GF-D8 (cell line): ENCODE measurements at places on chromosomes 12 and 14.
A peak's percentile ranks its signal among the peaks of the same experiment; 100 is the strongest.

DNA sequence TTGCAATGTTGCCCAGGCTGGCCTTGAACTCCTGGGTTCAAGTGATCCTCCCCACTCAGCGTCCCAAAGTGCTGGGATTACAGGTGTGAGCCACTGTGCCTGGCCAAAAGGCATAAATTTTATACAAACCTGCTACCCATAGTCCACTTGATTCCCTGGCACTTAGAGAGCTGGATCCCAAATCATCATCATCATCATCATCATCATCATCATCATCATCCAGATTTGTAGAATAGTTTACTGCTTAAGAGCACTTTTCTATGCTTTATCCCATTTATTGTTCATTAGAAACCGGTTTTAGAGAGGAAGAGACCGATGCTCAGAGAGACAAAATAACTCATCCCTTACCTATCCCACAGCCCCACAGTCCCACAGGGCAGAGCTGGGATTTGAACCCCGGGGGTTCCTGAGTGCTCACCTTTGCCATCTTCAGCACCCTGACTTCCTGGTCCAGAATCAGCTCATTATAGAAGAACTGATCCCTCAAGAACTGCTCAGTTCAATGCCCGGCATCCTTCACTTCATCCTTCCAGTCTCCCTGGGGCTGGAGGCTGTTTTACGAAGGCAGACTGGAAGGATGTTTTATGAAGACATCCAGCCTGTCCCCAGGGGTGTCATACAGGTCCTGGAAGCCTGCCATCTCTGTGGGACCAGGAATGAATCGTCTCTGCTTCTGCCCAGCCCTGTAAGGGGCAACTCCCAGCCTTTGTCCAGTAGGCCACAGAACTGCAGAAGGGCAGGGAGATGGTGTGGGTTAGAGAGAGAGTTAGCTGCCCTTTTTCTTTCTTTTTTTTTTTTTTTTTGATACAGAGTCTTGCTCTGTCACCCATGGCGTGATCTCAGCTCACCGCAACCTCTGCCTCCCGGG is 20.2 kb upstream of the OASL start:
- DNase-seq: no peak

DNA sequence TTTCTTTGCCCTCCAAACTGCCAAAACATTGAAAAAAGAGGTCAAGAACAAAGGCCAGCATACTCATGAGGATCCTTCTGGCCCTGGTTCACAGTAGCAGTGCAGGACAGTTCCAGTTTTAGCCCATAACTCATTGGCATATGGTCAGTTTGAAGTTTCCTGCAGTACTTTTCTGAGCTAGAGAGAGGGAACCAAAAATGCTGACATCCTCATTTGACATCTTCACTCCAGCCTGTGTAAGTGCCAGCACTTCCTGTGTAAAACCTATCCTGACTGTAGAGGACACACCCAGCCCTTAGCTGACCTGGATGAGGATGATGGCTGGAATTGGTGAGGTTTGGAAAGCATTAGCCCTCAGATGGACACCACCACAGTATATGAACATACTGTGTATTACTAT is 84.1 kb downstream of the FGD4 start:
- peak; percentile 58 for DNase-seq

- no peak for DNase-seq
Measured at GRCh38 chr12:128613837-128614590, 209.7 kb downstream of the SLC15A4 start.

- DNase-seq: no peak
Measured at GRCh38 chr14:20692116-20692751, 3.7 kb downstream of the ANG start.

DNA sequence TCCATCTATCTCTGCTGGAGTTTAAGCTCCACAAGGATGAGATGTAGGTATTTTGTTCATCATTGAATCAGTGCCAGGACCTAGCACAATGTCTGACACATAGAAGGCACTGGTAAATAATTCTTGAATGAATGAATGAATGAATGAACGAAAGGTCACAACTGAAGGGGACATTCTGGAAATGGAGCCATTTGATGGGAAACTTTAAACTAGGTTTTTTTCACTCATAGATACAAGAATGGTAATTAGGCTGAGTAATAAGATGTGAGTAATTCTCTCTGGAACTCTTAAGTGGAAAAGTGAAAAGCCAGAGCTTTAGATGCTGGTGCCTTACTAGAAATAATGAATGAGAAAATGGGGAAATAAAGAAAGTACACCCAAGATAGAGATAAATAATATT is 44.3 kb downstream of the SCN8A start:
- DNase-seq: no peak

GRCh38 chr12:11543457-11544158 is 105.9 kb upstream of the ETV6 start:
- no peak for DNase-seq

DNA sequence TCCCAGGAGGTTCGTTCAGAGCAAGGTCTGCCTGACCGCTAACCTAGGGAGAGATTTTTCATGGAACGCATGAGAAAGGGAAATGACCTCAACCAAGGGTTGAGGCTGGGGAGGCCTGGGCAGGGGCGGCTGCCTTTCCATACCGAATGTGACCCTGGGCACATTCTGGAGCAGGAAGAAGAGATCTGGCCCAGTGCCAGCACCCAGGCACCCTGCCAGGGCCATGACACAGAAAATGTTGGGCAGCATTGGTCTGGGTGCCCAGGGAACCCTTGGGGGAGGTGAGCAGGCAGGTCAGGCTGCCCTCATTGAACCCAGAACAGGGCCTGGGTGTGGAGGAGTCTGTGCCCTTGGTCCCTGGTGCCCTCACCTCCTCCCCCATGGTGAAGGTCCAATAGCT is 106.8 kb downstream of the CALM1 start:
- no peak for DNase-seq

- DNase-seq: no peak
Measured at GRCh38 chr12:27824126-27824842, 44.2 kb upstream of the MANSC4 start.

GRCh38 chr12:63821781-63822251 is 22.7 kb upstream of the SRGAP1 start:
- DNase-seq: no peak

DNA sequence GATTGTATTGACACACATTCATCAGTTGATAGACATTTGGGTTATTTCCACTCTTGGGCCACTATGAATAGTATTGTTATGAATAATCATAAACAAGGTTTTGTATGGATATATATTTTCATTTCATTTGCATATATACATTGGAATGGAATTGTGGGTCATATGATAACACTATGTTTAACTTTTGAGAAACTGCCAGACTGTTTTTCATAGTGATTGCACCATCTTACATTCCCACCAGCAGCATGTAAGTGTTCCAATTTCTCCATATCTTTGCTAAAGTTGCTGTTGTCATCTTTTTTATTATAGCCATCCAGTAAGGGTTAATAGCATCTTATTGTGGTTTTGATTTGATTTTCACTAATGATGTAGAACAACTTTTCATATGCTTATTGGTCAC is 198.5 kb upstream of the PPFIA2 start:
- DNase-seq: no peak

- DNase-seq: no peak
Measured at GRCh38 chr14:59356312-59356711, 108.9 kb downstream of the GPR135 start.

DNA sequence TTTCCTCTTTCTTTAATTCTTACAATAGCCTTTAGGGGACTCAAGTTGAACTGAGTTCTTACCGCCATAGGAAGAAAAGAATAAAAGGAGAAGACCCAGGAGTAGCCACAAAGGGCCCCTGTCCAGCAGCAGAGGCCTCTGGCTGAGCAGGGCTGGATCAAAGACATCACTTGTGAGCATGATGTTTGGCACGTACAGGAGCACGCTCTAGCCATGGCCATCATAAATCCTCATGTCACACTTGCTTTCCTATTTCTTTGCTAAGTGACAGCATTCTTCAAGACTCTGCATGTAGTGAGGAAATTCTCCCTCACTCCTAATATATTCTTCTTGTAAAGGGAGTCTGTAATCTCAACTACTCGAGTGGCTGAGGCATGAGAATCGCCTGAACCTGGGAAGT is 15.7 kb downstream of the CLEC4C start:
- DNase-seq: no peak

DNA sequence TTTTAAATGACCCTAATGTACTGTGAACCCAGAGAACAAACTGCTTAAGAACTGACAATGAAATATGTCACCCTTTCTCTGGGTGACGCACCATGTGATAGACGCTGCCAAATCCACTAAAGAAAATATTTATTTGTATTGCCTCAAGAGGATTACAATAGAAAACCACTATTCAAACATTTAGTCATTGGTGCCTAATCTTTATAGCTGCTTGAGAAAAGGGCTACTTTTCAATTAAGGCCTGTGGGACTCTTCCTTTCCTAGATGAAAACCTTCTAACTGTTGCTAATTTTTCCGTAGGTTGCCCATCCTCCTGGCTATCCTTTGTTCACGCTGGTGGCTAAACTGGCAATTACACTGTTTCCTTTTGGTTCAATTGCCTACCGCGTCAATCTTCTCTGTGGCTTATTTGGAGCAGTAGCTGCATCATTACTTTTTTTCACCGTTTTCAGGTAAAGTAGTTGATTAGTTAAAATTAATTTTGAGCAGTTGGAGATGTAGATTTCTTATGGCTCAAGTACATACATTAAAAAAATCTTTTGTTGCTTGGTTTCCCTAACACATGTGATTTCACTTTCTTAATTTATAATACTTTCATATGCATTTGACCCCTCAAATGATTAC is 6.0 kb downstream of the TMEM260 start:
- no peak for DNase-seq

- DNase-seq: no peak
Measured at GRCh38 chr12:61220337-61220736, 1039.9 kb upstream of the USP15 start.

DNA sequence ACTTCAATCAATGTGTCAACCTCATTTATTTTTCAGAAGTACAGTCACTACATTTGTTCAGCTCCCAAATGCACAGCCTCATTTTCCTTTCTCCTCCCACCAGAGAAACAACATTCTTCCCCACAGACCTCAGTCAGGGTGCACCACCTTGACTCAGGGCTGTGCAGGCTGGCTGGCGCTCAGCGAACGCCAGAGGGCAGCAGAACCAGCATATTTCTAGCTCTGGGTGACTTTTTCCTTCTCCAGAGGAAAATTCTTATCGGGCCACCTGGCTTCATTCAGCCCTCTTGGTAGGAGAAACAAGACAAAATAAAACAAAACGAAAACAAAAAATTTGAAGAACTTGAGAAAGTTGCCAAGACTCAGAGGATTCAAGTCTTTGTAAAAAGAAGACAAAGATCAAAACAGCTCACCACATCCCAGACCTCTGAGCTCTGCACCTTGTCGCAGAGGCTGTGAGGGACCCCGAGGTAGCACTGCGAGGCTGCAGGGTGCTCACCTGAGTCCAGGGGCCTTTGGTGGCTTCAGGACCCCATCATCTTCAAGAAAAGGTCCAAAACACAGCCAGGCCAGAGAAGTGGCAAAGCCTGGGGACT is 33.7 kb downstream of the PAH start:
- DNase-seq: no peak

DNA sequence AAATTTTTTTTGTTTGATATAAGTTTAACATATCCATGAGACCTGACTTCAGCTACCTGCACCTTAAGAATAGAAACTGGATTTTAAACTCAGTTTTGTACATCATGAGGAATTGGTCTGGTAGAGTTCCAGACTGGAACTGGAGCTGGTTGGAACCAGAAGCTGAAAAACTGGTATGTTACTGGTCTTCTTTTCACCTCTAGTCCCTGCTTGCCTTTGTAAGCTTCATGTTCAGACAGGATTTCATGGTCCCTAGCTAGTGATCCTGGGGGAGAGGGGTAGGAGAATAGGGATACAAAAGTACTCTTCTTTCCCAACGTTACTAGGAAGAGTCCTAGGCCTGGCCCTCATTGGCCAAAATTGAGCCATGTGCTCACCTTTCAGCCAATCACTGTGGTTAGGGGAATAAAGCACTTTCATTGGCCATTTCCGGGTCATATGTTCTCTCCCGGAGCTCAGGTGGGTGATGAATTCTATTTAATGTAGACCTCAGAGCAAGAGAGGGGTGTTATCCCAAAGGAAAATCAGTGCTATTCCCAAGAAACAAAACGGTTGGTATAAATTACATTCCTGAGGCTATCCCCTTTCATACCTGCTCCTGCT is 36.9 kb upstream of the APPL2 start:
- no peak for DNase-seq

DNA sequence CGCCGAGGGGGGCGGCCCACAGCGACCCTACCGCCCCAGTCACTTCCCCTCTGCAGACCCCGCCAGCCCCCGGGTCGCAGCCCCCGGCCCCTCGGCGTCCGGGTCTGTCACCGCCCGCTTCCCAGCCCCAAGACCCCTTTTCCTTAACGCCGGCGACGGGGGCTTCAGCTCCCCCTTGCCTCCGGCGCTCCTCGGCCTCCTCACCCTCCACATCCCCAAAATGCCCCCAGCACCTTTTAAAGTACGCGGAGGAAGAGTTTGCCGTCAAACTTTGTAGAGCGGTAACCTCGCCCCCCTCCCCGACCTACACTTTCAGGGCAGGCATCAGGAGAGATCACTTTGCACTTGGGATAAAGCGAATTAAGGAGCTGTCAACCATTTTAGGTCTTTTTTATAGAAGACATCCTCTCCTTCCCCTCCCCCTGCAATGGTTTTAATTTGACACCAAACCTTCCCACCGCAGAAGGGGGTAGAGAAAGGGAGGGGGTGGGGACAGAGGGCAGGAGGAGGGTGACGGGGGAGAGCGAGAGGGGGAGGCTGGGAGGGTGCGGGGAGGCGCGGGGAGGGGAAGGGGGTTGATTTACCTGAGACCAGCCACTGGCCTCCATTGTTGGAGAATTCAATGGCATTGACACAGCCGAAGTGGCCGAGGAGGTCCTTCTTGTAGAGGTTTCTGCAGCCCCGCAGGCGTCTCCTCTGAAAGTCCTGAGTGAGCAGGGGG is 578 bp downstream of the DCAF5 start:
- DNase-seq: no peak

DNA sequence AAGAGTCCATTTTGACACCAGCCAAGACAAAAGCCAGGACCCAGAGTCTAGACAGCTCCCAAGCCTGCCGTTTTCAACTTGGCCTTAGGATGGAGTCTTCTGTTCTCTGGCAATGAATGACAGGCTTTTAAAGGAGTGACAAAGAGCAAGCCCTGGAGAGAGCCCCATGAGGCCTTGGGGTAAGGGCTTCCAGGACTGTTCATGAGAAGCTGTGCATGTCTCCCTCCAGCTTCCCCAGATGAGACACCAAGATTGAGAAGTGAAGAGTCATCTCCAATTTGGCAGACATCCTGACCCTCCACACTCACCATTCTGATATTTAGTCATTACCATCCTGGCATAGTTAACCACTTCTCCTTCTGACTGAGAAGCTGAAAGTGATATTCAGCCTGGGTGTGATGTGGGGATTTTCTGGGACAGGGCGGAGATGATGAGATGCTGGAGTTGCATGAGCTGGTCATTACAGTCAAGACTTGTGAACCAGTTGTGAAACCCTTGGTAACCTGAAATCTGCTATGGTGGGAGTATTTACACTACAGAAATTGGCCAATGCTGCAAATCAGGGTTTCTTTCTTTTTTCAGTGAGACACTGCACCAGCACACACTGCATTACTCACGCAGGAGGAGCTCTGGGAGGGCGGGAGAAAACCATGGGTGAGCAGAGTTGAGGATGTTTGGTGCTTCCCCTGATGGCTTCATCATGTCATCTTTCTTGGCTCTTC is 77.8 kb downstream of the VCPKMT start:
- no peak for DNase-seq
